ENCODE measurements at places on chromosomes 4 and X.

GRCh38 chr4:36172656-36173055 is 71.7 kb downstream of the ARAP2 start:
- DNase-seq, result no peak

GRCh38 chrX:15451913-15452312 is 41.2 kb downstream of the PIR start:
- no peak for DNase-seq

GRCh38 chr4:122635205-122635604 is 14.3 kb upstream of the IL21 start:
- DNase-seq, result no peak

GRCh38 chr4:147313108-147313507 is 167.8 kb upstream of the EDNRA start:
- DNase-seq, result no peak

- DNase-seq, result no peak
Measured at GRCh38 chr4:144799486-144799885, 153.5 kb downstream of the HHIP start.

- no peak for DNase-seq
Measured at GRCh38 chrX:13852001-13852695, 35.3 kb upstream of the GPM6B start.

DNA sequence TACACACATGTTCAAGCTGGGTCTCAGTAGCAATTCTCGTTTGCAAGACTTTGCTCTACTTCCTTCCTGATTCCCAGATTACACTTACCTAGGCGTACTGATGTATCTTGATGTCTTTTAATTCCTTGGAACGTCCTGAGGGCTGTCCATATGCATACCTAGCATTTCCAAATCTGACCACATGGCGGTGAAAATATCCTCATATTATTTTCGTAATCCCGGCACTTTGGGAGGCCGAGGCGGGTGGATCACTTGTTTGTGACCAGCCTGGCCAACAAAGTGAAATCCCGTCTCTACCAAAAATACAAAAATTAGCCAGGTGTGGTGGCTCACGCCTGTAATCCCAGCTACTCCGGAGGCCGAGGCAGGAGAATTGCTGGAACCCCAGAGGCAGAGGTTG is 1786.3 kb upstream of the TENM3 start:
- no peak for DNase-seq

DNA sequence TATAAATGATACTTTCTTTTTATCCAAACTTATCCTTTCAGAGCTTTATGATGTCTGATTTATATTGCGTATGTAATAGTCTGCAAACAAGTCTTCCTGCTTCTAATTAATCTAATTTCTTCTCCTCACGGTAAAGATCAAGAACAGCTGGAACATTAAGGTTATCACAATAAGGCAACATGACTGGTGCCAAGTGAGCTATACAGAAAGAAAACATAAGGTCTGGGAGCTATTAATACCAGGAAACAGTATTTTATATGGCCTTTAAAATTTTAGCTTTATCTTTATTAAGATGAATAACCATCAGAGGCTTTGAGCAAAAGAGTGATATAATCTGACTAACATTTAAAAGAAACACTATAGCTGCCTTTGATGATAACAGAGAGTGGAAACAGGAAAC is 28.7 kb upstream of the CABS1 start:
- DNase-seq, result no peak

GRCh38 chr4:63017300-63017699 is 1392.0 kb downstream of the TECRL start:
- no peak for DNase-seq

- DNase-seq, result no peak
Measured at GRCh38 chrX:119783026-119783425, 8.4 kb downstream of the RPL39 start.

- no peak for DNase-seq
Measured at GRCh38 chr4:118759481-118759880, 74.3 kb downstream of the METTL14 start.

DNA sequence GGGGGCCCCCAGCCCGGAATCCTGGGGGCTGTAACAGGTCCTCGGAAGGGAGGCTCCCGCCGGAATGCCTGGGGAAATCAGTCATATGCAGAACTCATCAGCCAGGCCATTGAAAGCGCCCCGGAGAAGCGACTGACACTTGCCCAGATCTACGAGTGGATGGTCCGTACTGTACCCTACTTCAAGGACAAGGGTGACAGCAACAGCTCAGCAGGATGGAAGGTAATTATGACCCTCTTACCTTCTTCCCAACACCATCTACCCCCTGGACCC is 1.0 kb downstream of the FOXO4 start:
- DNase-seq, result no peak

- DNase-seq, result no peak
Measured at GRCh38 chrX:17740137-17741122, 3.1 kb downstream of the SCML1 start.

DNA sequence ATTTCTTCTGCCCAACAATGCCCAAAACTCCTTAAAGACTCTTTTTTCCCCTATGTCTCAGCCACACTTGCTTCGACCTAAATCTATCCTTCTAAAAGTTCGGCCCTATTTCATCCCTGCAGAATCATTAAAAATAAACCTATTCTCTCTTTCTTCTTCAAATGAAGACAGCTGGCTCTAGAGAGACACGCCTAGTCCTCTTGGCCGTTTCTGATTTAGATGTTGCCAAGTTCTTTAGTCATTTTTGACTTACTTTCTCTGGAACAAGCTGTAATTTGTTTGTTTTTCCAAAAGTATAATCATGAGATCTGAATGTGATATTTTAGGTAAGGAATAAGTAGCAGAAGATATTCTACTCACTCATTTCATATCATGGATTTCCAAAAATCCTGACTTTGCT is 211.6 kb downstream of the CENPC start:
- DNase-seq, result no peak

DNA sequence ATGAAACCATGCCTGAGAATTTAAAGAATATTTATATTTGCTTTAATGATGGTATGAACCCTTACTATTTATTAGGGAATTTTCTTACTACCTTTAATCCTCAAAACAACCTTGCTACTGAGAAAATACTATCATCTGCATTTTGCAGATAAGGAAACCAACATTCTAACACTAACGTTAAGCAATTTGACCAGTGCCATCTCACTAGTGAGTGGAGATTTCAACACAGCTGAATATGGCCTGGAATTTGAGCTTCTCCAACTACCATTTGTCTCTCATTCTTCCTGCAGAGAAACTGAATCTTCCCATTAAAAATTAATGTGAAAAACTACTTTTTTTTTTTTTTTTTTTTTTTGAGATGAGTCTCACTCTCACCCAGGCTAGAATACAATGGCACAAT is 380.9 kb upstream of the SMIM31 start:
- DNase-seq, result no peak
